ENCODE measurements at places on chromosomes 1 and 21. TPM values are rescaled to one million over a fixed set of nuclear protein-coding genes. Genes with fewer than 3 reads are reported as not detected.

DNA sequence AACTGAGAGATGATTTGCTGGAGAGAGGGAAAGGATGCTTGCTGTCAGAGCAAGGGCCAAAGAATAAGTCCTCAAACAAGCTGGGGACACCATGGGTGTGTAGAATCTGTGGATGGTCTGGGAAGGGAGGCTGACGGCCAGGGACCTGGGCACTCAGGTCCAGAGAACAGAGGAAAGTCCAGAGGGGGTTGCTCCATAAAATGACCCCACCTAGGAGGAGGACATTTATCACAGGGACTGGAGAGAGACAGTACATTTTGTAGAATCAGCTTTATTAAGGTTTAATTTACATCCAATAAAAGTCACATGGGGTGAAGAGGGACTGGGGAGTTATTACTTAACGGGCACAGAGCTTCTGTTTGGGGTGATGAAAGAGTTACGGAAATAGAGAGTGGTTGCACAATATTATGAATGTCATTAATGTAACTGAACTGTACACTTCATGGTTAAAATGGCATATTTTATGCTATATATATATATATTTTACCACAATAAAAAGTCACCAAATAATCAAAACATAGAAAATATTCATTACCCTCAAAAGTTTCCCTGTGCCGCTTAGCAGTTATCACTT is 73.0 kb upstream of the ABCD3 start:
- no peak for DNase-seq

DNA sequence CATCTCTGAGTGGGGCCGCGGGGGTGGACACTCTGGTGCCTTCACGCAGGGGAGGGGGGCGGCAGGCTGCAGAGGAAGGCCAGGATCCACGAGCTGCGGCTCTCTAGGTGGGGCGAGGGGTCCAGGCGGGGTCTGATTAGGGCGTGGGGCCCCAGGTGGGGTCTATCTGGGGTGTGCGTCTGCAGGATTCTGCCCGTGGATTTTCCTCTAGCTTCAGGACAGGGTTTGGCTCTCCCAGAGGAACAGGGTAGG is 6.3 kb downstream of the JMJD4 start:
- no peak for DNase-seq

GRCh38 chr1:216929870-216930582 is 206.8 kb upstream of the ESRRG start:
- DNase-seq = no peak

GRCh38 chr21:34189506-34189905 is 116.1 kb downstream of the MRPS6 start:
- no peak for DNase-seq

GRCh38 chr1:24875257-24875656 is 54.8 kb downstream of the RUNX3 start:
- DNase-seq = no peak

DNA sequence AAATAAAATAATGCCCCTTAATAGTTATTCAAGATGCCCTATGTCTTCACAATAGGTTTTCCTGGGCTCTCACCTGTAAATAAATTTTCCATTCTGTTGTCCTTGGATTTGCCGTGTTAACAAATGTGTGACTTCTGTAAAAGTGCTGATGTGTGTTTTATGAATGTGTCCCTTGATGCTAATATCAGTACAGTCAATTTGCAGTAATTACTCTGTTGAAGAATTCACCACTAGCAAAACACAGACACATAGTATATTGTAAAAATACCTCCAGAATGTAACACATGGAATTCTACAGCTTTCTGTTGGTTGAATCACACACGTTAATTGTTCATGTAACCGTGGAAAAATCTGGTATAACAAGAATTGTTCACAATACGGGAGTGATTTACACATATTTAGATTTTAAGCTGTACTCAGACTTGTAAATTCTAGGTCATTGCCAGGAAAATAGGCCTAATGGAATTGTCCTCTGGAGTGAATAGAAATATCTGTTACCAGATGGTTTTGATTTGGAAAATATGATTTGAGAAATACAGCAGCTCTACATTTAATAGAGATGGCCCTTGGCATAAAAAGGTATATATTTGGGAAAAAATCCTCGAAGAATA is 36.7 kb upstream of the KCNK2 start:
- DNase-seq = no peak

DNA sequence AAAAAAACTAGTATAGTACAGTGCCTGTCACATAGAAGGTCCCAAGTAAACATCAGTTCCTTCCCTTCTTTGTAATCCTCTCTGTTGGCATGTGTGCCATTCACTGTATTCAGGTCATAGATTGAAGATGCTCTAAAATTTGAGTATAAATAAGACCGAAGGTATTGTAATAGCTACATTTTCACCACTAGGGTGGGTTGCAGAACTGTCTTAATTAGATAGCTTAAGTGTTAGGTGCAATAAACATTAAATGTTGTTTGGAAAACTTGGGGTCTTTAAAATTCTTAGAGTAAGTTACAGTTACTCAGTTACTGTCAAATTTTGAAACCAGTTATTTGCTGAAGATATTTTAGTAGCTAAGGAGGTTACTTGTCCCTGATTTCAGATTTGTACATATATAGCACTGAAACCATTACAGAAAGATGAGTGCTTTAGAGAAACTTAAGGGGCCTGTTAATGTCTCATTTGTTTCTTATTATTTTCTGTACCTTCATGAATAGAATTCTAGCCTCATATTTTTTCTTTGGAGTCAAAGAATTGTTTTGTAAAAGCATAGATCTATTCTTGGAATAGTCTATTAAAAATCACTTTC is 24.3 kb downstream of the PER3 start:
- DNase-seq = no peak

GRCh38 chr1:116352349-116352813 is 20.7 kb upstream of the ATP1A1 start:
- DNase-seq = no peak

DNA sequence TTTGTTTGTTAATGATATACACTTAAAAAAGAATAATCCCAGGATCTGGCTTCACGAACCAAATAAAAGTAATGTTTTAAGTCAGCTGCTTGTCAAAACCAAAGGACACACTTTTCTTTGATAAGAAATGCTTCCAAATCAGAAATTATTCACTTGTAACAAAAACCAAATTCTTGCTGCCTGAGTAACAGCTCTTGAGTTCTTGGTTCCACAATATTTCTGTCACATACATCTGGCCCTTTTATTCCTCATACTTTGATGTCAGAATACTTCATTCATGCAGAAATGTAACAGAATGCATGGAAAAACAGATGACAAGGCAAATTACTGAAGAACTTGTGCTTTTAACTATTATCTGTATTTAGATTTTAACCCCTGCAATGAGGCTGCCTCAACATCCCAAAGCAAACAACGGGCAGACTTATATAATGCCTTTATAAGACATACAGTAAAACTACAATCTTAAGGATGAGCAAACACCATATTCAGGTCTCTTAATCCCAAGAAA is 1.5 kb downstream of the VAMP4 start:
- DNase-seq = no peak

DNA sequence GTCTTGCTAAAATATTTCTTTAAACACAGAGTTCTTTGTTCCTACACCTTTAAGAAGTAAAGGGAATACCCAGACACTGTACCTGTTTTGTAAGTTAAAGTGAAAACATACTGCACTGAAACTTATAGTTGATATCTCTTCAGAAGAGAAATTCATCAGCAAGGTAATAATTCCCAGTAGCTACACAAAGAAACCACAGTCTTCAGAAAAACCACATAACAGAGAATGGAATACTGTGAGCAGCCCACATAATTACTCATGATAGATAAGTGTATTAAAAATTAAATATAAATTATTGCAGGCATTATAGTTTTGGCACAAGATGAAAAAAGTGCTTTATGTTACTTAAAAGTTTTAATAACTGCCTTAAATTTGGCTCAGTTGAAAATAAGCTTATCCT is 276.6 kb downstream of the SETD4 start:
- DNase-seq = no peak

- no peak for DNase-seq
Observed at GRCh38 chr1:227268943-227269342, 49.3 kb downstream of the CDC42BPA start.

- no peak for DNase-seq
Observed at GRCh38 chr1:174946031-174946430, 53.7 kb upstream of the CACYBP start.

- DNase-seq = no peak
Observed at GRCh38 chr1:183235503-183235902, 49.4 kb downstream of the LAMC2 start.

GRCh38 chr21:45027241-45028196 is 46.9 kb upstream of the ADARB1 start:
- DNase-seq = no peak

DNA sequence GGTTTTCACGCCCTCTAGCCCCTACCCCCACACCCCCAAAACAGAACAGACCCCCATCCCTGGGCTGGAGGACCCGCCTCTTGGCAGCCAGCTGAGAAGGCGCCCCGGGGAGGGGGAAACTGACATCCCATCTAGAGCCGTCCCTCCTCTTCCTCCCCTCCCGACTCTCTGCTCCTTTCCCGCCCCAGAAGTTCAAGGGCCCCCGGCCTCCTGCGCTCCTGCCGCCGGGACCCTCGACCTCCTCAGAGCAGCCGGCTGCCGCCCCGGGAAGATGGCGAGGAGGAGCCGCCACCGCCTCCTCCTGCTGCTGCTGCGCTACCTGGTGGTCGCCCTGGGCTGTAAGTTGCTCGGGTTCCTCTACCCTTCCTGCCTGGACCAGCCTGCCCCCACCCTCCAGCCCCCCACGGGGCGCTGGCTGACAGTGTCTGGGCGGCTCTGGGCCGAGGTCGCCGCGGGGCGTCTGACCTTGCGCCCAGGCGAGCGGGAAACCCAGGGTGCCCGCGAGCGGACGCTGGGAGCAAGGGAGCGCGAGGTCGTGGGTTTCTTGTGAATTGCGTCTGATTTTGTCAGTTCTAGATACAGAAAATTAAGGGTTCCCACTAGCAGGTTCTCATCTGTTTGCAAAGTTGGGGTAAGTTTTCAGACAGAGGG is 618 bp downstream of the JAM2 start:
- peak; percentile 60 for DNase-seq

- DNase-seq = no peak
Observed at GRCh38 chr21:44260066-44260465, 1.6 kb downstream of the DNMT3L start.

DNA sequence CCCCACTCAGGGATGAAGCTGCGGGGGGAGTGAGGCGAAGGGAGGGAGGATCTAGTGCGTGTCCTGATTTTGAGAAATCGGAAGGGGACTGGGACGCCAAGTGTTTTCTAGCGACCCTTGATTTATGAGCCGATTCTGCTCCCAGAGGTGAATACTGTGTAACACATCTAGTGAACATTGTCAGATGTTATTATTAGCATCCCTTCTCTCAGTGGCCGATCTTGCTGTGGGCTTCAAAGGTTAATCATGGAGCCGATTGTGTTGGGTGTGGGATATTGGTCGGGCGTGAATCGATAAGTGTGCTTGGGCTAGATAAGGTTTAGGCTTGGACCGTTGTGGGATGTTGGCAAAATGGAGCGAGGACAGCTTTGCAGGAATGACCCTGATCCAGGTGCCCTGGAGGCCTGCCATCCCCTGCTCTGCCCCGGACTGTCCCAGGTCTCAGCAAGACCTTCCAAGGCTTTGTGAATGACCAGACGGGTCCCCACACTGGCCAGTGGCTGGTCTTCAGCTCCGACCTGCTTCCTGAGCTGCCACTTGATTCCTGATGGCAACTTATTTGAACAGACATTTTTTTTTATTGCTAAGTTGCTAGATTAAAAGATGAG is 2.2 kb downstream of the AJAP1 start:
- DNase-seq = no peak

DNA sequence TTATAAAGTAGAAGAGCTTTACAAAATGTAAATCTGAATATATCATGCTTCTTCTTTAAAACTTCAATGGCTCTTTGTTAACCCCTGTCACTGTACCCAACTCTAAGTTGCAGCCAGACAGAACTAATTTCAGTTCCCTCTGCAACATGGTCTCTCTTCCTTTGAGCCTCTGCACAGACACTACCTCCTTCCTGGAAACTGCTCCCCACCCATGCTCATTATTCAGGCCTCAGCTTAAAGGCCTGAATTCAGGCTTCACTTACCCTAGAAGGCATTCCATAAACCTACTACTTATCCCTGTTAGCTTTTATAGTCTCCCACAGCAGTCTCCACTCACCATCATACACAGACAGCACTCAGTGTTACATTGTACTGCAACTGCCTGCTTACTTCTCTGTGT is 2.6 kb upstream of the EEIG2 start:
- DNase-seq = peak; percentile 23

DNA sequence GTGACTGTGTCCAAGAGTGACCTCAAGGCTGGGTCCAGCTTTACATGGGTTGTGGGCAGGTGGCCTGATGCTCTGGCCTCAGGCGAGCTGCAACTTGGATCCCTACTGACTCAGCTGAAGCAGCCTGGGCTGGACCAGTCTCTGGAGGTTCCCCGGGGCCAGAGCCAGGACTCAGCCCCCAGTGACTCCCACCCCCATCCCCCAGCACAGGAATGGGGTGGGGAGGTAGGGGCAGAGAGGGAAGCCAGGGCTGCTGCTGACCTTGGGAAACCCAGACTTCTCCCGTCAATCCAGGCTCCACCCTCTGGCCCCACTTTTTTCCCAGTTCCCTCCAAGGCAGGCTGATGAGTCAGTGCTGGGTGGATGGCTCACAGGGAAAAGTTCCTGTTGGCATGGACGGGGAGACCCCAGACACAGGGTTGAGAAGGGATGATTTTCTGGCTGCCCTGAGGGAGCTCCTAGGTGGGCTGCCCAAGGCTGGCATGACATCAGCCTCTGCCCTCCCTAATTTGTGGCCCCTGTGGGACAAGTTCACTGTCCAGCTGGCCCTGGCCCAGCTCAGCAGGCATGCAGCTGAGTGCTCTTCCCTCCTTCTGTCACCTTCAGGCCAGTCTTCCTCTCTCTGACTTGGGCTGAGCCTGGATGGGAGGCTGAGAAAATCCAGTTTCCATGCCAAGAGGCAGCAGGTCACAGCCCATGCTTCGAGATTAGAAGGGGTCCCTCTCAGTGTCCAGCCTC is 2.2 kb downstream of the ZC3H12A start:
- DNase-seq = peak; percentile 74

GRCh38 chr1:26284597-26285347 is 4.9 kb downstream of the SH3BGRL3 start:
- peak; percentile 91 for DNase-seq

- DNase-seq = no peak
Observed at GRCh38 chr21:25953659-25954058, 216.9 kb downstream of the APP start.

DNA sequence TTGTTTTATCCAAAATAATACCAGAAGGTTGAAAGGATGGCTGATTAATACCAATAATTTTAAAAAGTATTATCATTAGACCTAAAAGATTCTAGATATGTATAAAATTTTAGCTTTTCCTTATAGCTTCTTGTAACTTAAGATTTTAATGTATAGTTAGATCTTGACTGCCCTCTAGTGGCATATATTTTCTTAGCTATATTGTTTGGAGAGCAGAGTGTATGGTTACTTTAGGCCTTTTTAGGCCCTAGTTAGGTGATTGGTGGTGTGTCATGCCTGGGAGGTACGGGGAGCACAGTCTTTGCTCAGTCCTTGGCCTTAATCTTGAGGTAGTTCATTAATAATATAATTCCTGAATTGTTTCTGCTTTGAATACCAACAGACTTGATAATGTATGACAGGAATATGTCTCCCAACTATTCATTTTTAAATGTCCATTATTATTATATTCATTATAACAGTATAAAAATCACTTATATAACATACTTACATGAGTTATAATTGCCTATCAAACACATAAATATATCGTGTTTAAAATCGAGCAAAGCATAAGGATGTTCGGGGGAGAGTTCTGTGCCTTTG is 328.4 kb downstream of the ZP4 start:
- no peak for DNase-seq

The KCNJ10 gene
- not detected for polyA plus RNA-seq

The PPM1J gene
- polyA plus RNA-seq = 6.9 TPM

The GPR161 gene
- polyA plus RNA-seq = 2.8 TPM

The LCE1B gene
- polyA plus RNA-seq = not detected

The ANGPTL1 gene
- 5.0 TPM for polyA plus RNA-seq

The MKNK1 gene
- 23.5 TPM for polyA plus RNA-seq

The PADI2 gene
- 0.10 TPM for polyA plus RNA-seq
